Aortic smooth muscle cell (primary cell): ENCODE measurements at places on chromosomes 16 and 17. TPM values are rescaled to one million over a fixed set of nuclear protein-coding genes. Genes with fewer than 3 reads are reported as not detected.

Gene SULT1A2
- not detected in 2 replicates for total RNA-seq

Gene VPS35L
- total RNA-seq: 40.3 and 50.6 TPM in 2 replicates

Gene FAHD1
- 47.1 and 74.9 TPM in 2 replicates for total RNA-seq

Gene TBC1D26
- not detected in 2 replicates for total RNA-seq

Gene OGFOD3
- 20.2 and 24.1 TPM in 2 replicates for total RNA-seq

Gene TM4SF5
- total RNA-seq: not detected in 2 replicates

Gene PRCD
- 1.1 and 1.6 TPM in 2 replicates for total RNA-seq

Gene CHP2
- total RNA-seq: not detected in 2 replicates

Gene GRIN2A
- under 0.01 and 0.06 TPM in 2 replicates for total RNA-seq

Gene TOP2A
- total RNA-seq: 49.6 and 86.1 TPM in 2 replicates

Gene C16orf54
- not detected in 2 replicates for total RNA-seq

Gene HIC1
- 10.4 and 12.7 TPM in 2 replicates for total RNA-seq

Gene TMEM208
- 39.9 and 45.7 TPM in 2 replicates for total RNA-seq

Gene C17orf100
- total RNA-seq: 0.37 and 0.40 TPM in 2 replicates

Gene BMERB1
- 41.8 and 55.6 TPM in 2 replicates for total RNA-seq

Gene ERN2
- total RNA-seq: 0.19 and 0.40 TPM in 2 replicates

Gene KLHL10
- total RNA-seq: 0.13 TPM in 1 of 2 replicates, not detected in the other

Gene PRDM7
- total RNA-seq: not detected in 2 replicates

Gene CDRT4
- total RNA-seq: 0.92 and 2.3 TPM in 2 replicates
